ENCODE measurements at places on chromosomes 3 and 15. TPM values are rescaled to one million over a fixed set of nuclear protein-coding genes. Genes with fewer than 3 reads are reported as not detected.

HYAL1 gene
- total RNA-seq = 7.2 TPM

- no peak overlapping the region for H3K4me3 ChIP-seq
- H3K27me3 ChIP-seq = no peaks in the 10 kb centered on the region
- H3K27ac ChIP-seq = peak overlapping the region; percentile 5
- H3K4me1 ChIP-seq = no peaks in the 10 kb centered on the region
- DNase-seq = no peak
- H3K36me3 ChIP-seq = no peaks in the 10 kb centered on the region
Observed at GRCh38 chr3:193895409-193895808, 240.5 kb upstream of the HES1 start.

GRCh38 chr3:2839876-2840275 lies 270.3 kb downstream of the IL5RA start:
- no peaks in the 10 kb centered on the region for H3K36me3 ChIP-seq
- H3K4me1 ChIP-seq = no peaks in the 10 kb centered on the region
- H3K4me3 ChIP-seq = no peak overlapping the region
- no peaks in the 10 kb centered on the region for H3K27me3 ChIP-seq
- H3K27ac ChIP-seq = no peak overlapping the region
- no peak for DNase-seq

- H3K27me3 ChIP-seq = no peaks in the 10 kb centered on the region
- no peak for DNase-seq
- no peak overlapping the region for H3K4me3 ChIP-seq
- no peaks in the 10 kb centered on the region for H3K4me1 ChIP-seq
- H3K27ac ChIP-seq = no peak overlapping the region
- no peaks in the 10 kb centered on the region for H3K36me3 ChIP-seq
Observed at GRCh38 chr15:69979783-69980182, 117.9 kb downstream of the TLE3 start.
